Right atrium auricular region (tissue), 2 donors: ENCODE measurements at places on chromosomes 6 and 20.
A peak's percentile ranks its signal among the peaks of the same experiment; 100 is the strongest.

GRCh38 chr6:26089272-26089671, 2.0 kb downstream of the HFE start:
- no peak for DNase-seq

GRCh38 chr6:154448448-154449096, 61.9 kb downstream of the CNKSR3 start:
- no peak for DNase-seq

GRCh38 chr20:61688411-61688810, 377.3 kb downstream of the TAF4 start:
- DNase-seq, result no peak

GRCh38 chr20:40326784-40327183, 362.3 kb downstream of the MAFB start:
- DNase-seq, result no peak

DNA sequence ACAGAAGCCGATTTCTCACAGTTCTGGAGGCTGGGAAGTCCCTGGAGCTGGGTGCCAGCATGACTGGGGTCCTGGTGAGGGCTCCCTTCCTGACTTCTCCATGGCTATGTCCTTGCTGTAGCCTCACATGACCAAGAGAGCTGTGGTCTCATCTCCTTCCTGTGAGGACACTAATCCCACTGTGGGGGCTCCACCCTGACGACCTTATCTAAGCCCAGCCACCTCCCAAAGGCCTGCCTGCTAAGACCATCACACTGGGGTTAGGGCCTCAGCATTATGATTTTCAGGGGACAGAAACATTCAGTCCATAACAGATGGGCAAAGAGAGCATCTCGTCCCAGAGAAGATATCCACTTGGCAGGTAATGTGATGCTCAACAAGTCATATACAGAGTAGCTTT, 16.8 kb downstream of the RPP40 start:
- no peak for DNase-seq

- no peak for DNase-seq
Measured at GRCh38 chr6:4139272-4139671, 3.9 kb upstream of the ECI2 start.

GRCh38 chr6:44245912-44246662, 814 bp upstream of the HSP90AB1 start:
- DNase-seq, result peak; percentile 88

DNA sequence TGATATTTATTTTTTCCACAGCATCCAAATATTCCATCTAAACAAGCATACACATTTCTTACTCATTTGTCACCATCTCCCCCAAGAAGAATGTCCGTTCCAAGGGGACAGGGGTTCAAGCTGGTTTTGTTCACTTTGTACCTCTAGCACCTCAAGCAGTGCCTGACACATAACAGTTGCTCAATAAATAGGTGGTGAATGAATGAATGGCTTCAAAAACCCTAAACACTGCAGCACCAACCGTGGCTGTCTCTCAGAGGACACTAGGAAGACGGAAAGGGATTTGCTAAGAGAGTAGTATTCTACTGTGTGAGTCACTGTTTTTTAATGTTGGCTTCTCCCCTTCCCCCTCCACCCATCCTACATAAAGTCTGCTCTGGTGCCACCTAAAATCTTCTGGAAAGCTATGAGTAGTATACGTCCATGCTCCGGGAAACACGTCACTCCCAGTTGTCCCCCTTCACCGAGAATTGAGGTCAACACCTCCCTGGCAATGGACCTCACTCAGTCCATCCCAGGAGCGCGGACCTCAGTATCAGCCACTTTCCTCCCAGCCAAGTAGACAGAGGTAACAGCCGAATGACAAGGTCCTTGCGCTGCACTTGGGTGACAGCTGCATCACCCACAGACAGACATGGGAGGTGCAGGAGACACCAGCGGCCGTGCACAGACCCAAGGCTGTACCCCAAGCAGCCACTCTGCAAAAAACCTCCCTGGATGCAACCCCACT, 107.4 kb downstream of the PREX1 start:
- DNase-seq, result no peak

GRCh38 chr6:3159805-3160781, 2.7 kb upstream of the TUBB2A start:
- DNase-seq, result no peak

- peak; percentile 66 for DNase-seq
Measured at GRCh38 chr20:5786930-5787795, 37.0 kb downstream of the SHLD1 start.

DNA sequence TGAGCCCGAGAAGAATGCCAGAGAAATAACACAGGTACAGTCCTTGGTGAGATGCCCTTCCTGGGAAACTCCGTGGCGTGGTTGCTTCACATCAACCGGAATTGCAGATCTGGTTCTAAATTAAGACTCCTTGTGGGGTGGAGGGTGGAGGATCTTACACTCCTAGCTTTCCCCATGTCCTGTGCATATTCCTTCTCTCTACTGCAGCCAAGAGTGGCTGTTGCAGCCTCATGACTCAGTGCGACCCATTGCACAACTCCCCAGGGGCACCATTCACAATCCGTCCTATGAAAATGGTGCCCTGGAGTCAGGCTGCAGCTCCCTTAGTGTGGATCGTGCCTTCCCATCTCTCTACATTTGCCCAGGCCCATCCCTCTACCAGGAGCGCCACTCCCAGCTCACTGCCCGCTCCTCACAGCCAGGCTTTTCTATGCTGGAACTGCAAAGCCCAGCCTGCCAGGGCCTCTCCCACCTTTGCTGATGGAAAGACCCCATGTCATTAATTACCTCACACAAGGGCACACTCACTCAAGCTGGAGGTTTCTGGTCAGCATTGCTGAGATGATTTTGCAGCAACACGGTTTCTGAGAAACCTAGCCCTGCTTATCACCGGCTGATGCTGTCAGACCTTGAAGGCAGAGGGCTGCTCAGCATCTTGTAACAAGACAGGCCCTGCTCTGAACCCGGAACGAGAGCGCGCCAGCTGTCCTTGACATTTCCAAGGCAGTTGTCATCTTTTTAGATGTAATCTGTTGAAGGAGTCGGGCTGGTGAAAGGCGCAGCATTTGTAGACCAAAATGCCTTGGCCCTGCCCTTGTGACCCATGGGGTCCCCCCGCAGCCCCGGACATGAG, 39.7 kb downstream of the SIRPA start:
- DNase-seq, result peak; percentile 96

- DNase-seq, result no peak
Measured at GRCh38 chr6:152273638-152274037, 363.5 kb downstream of the SYNE1 start.

DNA sequence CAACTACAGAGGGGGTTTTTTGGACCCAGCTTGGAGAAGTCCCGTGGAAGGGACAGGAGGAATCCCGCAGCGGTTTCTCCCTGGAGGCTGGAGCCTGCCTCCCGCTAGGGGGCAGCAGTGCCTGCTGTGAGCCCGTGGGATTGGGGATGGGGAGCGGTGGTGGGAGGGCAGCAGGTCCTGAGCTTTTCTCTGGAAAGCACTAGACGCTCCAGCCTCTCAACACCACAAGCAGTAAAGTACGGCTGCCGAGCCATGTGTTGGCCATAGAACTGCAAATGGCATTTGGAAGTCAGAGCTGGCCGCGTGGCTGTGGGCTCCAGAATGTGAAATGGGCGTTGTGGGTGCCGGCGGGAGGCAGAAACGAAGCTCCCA, 47.8 kb downstream of the GMPR start:
- DNase-seq, result no peak

- no peak for DNase-seq
Measured at GRCh38 chr6:47116606-47117005, 74.5 kb upstream of the ADGRF1 start.

DNA sequence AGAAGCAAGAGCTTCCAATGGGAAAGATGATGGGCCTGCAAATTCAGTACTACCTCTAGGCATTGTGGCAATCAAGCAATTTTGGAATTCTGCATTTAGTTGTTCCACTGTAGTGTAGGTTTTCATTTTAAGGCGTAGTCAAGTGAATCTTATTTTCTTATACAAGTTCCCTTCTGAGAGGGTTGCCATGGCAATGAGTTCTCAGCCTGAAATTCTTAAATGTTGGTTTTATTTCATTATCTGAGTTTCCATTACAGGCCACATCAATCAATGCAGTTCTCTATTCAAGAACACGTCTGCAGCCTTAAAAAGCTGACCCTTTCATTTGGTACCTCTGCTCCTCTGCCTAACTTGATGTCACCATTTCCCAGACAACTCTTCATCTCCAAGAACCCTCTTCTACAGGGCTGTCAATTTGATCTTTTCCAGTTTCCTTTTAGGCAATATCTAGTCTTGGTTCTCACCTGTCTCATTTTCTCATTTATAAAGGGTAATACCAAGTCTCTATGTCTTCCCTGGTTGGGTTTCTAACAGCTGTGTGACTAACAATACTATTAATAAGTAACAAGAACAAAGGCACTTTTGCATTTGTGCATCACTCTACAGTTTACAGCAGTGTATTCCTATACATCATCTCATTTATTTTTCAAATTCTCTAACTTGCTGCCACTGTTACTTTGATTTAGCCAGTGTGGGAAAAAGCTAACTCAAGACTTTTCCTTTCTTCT, 898.2 kb upstream of the FLRT3 start:
- DNase-seq, result no peak

GRCh38 chr6:30590509-30590908, 19.3 kb downstream of the ABCF1 start:
- DNase-seq, result no peak

GRCh38 chr20:32614303-32614702, 29.2 kb upstream of the NOL4L start:
- no peak for DNase-seq

GRCh38 chr6:18101271-18101670, 21.2 kb downstream of the NHLRC1 start:
- no peak for DNase-seq

GRCh38 chr6:120994573-120994967, 339.7 kb downstream of the TBC1D32 start:
- no peak for DNase-seq

GRCh38 chr6:75171567-75171966, 34.3 kb downstream of the COL12A1 start:
- DNase-seq, result no peak

- DNase-seq, result no peak
Measured at GRCh38 chr20:4637081-4637797, 84.5 kb upstream of the PRND start.

- DNase-seq, result peak; percentile 30
Measured at GRCh38 chr6:157755746-157756411, 67.2 kb upstream of the SNX9 start.

DNA sequence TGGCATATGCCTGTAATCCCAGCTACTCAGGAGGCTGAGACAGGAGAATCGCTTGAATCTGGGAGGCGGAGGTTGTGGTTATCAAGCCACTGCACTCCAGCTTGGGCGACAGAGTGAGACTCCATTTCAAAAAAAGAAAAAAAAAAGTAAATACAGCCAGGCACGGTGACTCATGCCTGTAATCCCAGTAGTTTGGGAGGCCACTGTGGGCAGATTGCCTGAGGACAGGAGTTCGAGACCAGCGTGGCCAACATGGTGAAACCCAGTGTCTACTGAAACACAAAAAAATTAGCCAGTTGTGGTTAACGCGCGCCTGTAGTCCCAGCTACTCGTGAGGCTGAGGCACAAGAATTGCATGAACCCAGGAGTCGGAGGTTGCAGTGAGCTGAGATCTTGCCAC, 1.5 kb upstream of the NINL start:
- DNase-seq, result no peak

DNA sequence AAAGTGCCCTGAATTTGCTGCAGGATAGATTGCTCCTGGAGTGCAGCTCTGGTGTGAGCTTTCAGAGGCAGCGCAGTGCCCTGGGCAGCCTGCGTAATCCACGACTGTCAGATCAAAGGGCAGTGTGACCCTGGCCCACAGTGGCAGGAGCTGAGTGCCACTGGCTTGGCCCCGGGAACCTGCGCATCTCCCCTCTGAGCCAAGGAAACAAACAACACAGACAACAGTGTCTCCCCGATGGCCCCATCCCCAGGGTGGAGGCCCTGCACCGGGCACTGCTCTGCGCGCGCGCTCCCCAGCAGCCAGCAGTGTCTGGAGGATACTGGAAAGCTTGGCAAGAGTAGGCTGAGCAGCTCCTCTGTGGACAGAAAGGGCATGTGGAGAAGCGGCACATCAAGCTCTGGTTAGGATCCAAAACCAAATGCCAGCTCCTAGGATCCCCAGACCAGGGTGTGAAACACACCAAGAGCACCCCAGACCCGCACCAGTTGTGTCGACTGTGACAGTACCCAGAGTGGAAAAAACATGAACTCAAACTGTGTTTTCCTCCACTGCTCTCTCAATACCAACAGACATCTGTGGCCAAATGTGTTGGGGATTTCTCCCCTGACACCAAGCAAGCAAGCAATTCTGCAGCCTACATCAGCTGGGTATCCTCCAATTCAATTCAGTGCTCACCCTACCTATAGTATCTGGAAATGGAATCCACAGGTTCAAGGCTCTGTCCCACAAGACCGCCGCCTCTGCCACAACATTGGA, 26.7 kb downstream of the RBCK1 start:
- no peak for DNase-seq
